AG08396 (cell line): ENCODE measurements at places on chromosomes 3 and 15.

- DNase-seq = no peak
Observed at GRCh38 chr15:32796856-32797255, 79.1 kb downstream of the GREM1 start.

DNA sequence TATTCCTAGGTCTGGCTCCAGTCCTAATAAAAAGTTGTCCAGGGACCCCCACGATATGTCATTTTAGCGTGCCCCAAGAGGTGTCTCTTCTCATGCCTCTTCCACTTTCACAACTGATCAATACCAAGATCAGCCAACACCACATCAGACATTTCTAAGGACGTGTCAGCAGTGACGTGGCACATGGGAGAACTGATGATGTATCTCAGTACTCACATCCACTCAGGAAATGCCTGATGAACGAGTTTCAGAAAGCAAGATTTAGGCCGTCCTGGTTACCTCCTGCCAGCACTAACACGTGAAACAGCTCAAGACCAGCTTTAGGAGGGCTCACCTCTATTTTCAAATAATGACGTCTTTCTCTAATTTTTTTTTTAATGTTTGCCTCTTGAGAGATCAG is 19.6 kb downstream of the VGLL4 start:
- DNase-seq = no peak

DNA sequence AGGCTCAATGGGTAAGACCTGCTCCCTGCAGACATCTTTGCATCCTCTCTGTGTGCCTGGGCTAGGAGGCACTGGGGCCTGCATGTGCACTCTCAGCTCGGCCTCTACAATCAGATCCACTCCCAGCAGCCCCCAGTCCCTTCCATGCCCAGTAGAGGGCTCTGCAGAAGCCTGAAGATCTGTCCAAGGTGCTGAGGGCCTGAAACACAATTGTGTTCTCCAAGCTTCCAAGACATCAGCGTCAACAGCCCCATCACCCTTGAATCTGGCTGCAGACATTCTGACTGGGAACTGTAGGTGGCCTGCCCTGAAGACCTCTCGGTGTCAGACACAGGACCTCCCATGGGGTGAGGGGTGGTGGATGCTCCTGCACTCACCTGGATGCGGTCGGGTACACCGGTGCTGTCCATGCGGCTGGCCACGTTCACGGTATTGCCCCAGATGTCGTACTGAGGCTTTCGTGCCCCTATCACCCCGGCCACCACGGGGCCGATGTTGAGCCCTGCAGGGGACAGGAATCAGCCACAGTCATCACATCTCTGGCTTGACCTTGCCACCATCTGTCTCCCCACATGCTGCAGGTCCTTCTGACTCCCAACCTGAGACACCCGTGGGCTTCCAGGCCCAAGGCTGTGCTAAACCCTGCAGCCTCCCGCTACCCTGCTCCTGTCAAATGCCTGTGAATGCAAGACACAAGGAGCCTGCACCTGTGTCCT is 84.7 kb downstream of the SEC22A start:
- peak; percentile 85 for DNase-seq

GRCh38 chr15:85692873-85693272 is 101.9 kb downstream of the KLHL25 start:
- no peak for DNase-seq

- no peak for DNase-seq
Observed at GRCh38 chr3:38313263-38313662, 31.2 kb downstream of the SLC22A14 start.
